ENCODE measurements at places on chromosomes 1 and 21.
A peak's percentile ranks its signal among the peaks of the same experiment; 100 is the strongest.

GRCh38 chr1:76840278-76840677 is 27.0 kb upstream of the ST6GALNAC5 start:
- no peak for DNase-seq

- no peak for DNase-seq
These were observed 36.4 kb upstream of the BCL9 start for GRCh38 chr1:147504801-147505311.

DNA sequence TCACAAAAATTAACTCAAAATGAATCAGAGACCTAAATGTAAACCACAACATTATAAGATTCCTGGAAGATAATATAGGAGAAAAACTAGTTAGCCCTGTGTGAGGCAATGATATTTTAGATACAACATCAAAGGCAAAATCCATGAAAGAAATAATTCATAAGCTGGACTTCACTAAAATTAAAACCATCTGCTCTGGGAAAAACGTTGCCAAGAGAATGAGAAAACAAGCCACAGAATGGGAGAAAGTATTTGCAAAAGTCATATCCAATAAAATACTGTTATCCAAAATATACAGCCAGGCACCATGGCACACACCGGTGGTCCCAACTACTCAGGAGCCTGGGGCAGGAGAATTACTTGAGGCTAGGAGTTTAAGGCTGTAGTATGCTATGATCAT is 70.3 kb downstream of the SYF2 start:
- no peak for DNase-seq

DNA sequence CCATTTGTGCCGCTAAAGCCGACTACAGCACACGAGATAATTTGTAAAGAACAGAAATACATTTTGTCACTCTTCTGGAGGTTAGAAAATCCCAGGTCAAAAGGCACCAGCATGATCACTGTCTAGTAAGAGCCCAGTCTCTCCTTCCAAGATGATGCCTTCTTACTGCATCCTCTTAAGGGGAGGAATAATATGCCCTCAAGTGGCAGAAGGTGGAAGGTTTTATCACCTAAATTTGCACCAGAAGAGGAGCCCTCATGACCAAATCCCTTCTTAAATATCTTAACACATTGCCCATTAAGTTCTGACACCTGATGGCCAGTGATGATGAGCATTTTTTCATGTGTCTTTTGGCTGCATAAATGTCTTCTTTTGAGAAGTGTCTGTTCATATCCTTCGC is 326.7 kb upstream of the RGS18 start:
- no peak for DNase-seq

GRCh38 chr1:115164940-115165705 is 75.8 kb upstream of the TSPAN2 start:
- no peak for DNase-seq

DNA sequence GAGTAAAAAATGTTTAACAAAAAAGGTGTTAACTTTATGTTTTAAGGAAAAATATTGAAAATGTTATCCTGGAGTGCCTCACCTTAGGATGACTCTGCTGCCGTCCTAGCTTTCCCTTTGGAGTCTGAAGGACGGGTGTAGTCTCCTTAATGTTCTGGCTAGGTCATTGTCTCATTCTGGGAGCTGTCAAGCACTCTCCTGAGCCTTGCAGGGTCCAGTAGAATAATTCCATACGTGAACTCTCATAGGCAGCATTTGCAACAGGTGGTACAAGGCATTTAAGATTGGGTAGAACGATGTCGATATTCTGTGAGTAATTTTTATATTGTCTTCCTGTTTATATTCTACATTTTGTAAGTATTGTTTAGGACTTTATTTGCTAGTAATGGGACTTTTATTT is 283.6 kb upstream of the C1orf105 start:
- no peak for DNase-seq

DNA sequence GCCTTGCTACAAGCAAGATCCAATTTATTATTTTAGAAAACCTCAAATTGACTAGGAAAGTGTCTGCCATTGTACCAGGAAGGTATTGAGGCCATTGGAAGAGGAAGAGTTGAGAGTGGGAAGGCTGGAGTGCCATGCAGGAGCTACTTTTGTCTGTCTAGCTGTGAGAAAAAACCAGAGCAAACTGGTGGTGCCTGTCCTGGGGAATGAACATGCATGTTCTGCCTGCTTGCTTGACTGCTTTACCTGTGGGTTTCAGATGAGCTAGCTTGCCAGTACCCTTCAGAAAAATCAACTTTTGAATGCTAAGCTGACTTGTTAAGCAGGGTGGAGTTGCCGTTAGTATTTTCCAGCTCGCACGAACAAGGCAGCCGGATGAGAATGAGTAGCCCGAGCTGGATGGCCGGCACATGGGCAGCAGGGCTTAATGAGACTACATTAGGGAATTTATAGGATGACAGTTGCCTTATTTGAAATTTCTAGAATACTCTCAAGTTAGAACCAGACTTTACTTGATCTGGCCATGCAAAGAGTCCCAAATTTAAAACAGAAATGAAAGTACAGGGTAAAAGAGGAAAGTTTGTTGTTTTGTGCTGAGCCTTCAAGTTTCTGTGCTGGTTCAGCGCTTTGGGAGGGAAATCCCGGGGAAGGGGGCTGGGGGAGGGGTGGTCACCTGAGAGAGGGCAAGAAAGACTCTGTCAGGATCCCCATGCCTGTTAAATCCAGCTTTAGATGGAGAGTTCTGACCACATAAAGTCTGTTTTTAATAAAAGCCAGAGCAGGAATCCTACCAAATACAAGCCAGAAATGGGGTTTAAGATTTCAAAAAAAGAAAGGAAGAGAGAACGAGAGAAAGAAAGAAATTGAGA is 29.6 kb upstream of the C1orf105 start:
- no peak for DNase-seq

DNA sequence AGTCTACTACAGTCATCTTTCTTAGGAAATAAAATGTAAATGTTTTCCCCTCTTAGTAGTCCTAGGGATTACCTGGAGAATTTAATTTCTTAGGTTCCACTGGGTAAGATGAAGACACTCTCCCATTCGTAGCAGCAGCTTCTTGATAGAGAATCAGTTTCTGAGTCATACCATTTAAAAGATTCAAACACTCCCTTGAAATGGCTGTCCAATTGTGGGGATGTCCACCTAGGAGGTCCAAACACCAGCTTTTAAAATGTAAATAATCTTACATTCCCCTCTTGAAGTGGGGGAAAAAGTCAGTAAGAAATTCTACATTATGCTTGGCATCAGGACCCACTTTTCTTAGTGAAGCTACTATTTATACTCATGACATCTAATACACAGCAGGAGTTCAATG is 37.5 kb downstream of the NDC1 start:
- no peak for DNase-seq

DNA sequence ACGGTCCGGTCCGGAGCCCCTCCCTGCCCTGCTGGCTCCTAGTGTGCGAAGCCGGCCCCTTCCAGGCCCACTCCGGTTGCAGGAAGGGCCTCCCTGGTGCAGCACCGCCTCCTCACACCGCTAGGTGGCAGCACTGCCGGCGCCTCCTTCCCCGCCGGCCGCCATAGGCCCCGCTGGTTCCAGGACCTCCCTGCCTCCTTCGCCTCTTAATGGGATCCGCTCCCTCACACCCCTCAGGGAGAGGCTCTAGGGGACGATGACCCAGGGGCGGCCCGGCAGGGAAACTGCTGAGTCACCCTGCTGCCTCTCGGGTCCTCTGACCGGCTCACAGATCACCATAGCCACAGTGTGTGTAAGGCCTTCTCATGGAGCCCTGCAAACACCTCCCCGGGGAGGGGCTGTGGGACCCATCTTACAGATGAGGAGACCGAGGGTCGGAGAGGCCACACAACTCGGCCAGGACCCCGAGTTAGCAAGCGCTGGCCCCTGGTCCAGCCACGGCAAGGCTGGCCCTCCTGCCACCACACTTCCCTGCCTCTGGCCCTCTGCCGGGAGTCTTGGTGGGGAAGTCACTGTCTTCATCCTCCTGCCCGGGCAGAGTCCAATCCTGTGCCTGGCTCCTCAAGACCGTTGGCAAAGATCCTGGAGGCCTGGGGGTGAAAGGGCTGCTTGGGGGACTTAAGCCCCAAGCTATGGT is 1.6 kb upstream of the AJAP1 start:
- peak; percentile 49 for DNase-seq

DNA sequence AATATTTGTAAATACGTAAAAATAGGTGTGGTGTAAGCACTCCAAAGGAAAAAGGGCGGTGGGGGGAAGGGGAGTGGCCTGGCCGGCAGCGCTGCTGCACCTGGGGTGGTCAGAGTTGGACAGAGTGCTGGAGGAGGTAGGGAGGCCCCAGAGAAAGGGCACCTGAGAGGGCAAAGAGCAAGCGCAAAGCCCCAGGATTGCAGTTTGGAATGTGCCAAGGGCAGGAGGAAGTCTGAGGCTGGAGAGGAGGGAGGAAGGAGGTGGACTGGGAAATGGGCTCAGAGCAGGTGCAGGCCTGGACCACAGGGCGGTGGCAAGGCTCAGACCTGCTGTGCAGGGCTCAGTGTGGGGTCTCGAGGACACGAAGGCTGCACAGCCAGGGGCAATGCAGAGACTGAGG is 30.6 kb downstream of the LDLRAP1 start:
- DNase-seq = no peak

GRCh38 chr1:72066431-72066830 is 215.9 kb downstream of the NEGR1 start:
- DNase-seq = no peak
